ENCODE measurements at places on chromosomes 7 and 10. TPM values are rescaled to one million over a fixed set of nuclear protein-coding genes. Genes with fewer than 3 reads are reported as not detected.

GRCh38 chr7:1117321-1117928, 29.5 kb downstream of the GPER1 start:
- H3K4me3 ChIP-seq = no peak overlapping the region
- no peak overlapping the region for H3K27ac ChIP-seq
- no peaks in the 10 kb centered on the region for H3K36me3 ChIP-seq
- DNase-seq = no peak
- H3K4me1 ChIP-seq = no peaks in the 10 kb centered on the region

DNA sequence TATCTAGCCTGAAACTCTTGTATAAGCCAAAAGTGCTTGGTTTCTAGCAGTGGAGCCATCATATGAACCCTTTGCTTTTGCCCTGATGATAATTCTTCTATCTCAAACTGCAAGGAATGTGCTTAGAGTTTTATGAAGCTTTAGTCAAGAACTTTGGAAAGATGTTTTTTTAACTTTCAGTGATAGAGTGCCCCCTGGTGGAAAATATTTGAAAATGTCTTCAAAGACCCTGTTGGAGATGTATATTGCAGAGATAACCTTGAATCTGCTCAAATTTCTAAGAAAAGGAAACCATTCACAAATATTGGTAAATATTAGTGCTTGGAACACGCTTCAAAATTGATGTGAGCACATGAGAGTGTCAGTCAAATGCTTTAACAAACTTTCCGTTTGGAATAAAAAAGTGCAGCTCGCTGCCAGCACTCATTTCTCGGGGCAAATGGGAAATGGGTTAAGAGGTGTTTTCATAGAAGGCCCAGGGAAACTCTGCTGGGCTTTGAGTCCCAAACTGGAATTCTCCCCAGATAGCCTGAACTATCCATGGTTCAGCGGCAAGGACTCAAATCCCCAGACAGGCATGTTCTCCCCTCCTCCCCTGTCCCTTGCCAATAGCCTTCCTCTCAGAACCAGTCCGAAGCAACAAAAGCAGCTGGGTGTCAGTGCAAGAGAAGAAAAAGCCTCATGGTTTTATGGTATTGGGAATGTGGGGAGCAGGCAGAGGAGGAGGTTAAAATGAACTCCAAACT, 129.3 kb downstream of the MYOF start:
- H3K4me1 ChIP-seq = no peaks in the 10 kb centered on the region
- H3K36me3 ChIP-seq = no peaks in the 10 kb centered on the region
- no peak overlapping the region for H3K27ac ChIP-seq

- H3K4me3 ChIP-seq = no peak overlapping the region
- no peaks in the 10 kb centered on the region for H3K27me3 ChIP-seq
- DNase-seq = no peak
- H3K36me3 ChIP-seq = no peaks in the 10 kb centered on the region
- no peak overlapping the region for H3K27ac ChIP-seq
- no peaks in the 10 kb centered on the region for H3K4me1 ChIP-seq
Measured at GRCh38 chr10:123284022-123284421, 129.8 kb downstream of the BUB3 start.

- no peaks in the 10 kb centered on the region for H3K36me3 ChIP-seq
- no peak overlapping the region for H3K27ac ChIP-seq
- H3K4me3 ChIP-seq = no peak overlapping the region
Measured at GRCh38 chr7:36088966-36089365, 64.1 kb upstream of the EEPD1 start.

- peaks cover 19% of the 10 kb centered on the region for H3K4me1 ChIP-seq
- peak overlapping the region; percentile 89 for H3K4me3 ChIP-seq
- no peak for DNase-seq
- no peaks in the 10 kb centered on the region for H3K27me3 ChIP-seq
- H3K27ac ChIP-seq = peak overlapping the region; percentile 77
Measured at GRCh38 chr7:128738570-128739047, 550 bp upstream of the CALU start.

DNA sequence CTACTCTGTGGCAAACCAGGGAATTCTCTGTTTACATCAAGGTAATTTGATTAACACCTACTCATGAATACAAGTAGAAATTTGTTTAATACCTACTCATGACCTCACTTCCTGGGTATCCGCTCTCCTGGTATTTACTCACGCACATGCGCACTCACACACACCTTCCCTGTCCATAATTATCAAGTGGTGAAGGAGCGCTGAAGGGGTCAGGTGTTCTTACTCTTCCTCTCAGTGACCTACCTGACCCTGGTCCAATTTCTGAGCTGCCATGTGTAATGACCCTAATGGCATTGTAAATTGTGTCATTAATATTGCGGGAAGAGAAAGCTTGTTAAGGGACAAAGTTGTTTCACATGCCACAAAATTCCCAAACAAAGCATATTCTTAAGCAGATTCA, 41.3 kb upstream of the TRIL start:
- H3K36me3 ChIP-seq = no peaks in the 10 kb centered on the region
- H3K4me1 ChIP-seq = no peaks in the 10 kb centered on the region
- no peak for DNase-seq
- H3K4me3 ChIP-seq = no peak overlapping the region
- H3K27me3 ChIP-seq = no peaks in the 10 kb centered on the region

DNA sequence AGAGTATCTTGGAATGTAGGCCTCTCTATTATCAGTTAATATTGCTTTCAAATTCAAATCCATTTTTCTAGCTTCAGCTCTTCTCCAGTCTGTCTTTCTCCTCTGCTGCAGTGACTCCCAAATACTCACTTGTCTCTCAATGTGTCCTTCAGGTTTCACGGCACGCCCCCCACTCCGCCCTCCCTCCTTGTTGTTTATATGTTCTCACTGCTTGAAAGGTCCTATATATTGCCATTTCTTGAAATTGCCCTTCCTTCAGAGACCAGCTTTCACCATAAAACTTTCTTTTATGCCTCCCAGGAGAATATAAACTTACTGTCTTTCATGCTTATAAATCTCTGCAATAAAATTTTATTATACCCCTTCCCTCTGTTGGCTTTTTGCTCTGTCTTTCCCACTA, 668.2 kb downstream of the CCSER2 start:
- no peak for DNase-seq
- no peak overlapping the region for H3K27ac ChIP-seq
- H3K36me3 ChIP-seq = no peaks in the 10 kb centered on the region
- H3K27me3 ChIP-seq = no peaks in the 10 kb centered on the region
- no peak overlapping the region for H3K4me3 ChIP-seq
- no peaks in the 10 kb centered on the region for H3K4me1 ChIP-seq

Gene SFTPA2
- 0.17 TPM for total RNA-seq

Gene APBB1IP
- total RNA-seq = 9.3 TPM

Gene NME8
- 0.08 TPM for total RNA-seq

Gene FFAR4
- total RNA-seq = 0.17 TPM
